ENCODE measurements at places on chromosomes 3 and 15.

DNA sequence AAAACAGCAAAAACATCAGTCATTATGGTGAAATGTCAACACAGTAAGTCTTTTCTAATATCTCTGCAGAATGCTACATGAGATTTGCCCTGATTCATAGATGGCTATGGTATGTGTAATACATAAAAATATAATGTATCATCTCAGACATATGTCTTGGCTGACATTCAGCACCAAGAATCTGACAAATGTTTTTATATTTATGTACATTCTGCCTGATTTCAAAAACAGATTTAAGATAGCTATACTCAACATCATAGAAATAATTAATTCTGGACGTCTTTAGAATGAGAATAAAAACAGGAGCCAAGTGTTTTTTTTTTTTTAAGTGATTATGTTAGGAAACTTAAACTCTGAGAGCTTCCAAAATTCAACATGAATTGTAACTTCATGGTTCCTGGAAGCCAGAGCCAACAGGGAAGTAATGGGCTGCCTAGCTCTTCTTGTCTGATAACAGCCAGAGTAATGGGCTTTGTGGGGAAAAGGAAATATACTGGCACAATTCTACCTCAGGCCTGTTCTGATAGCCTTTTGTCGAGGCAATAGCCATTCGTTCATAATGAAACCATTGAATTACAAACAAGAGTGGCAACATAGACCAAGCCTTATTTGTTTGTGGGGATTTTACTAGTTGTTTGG lies 184.4 kb downstream of the VGLL4 start:
- DNase-seq: no peak

DNA sequence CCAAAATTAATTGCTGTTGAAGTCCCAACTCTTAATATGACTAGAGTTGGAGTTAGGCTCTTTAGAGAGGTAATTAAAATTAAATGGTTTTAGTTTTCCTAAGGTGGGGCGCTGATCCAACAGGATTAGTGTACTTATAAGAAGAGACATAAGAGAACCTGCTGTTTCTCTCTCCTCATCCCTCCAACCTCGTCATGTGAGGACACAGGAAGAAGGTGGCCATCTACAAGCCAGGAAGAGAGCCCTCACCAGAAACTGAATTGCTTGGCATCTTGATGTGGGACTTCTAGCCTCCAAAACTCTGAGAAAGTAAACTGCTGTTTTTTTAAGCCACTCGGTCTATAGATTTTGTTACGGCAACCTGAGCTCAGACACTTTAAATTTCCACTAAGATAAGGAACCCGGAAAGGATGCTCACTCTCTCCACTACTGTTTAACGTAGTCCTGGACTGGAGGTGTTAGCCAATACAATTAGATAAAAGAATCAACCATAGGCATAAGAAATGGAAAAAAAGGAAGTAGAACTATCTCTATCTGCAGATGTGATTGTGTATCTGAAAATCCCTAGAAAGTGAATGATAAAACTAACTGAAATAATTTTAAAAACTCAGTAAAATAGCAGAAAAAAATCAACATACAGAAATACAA lies 26.8 kb downstream of the DCBLD2 start:
- no peak for DNase-seq

GRCh38 chr3:142445816-142446254 lies 2.0 kb downstream of the XRN1 start:
- DNase-seq: no peak

GRCh38 chr3:101146946-101147345 lies 153.7 kb upstream of the ABI3BP start:
- no peak for DNase-seq

GRCh38 chr3:72127844-72128243 lies 342.9 kb upstream of the PROK2 start:
- DNase-seq: peak; percentile 40

- DNase-seq: no peak
These were observed 448.8 kb downstream of the GRM7 start for GRCh38 chr3:7309641-7310102.

GRCh38 chr3:179898024-179898423 lies 138.7 kb downstream of the PEX5L start:
- no peak for DNase-seq

DNA sequence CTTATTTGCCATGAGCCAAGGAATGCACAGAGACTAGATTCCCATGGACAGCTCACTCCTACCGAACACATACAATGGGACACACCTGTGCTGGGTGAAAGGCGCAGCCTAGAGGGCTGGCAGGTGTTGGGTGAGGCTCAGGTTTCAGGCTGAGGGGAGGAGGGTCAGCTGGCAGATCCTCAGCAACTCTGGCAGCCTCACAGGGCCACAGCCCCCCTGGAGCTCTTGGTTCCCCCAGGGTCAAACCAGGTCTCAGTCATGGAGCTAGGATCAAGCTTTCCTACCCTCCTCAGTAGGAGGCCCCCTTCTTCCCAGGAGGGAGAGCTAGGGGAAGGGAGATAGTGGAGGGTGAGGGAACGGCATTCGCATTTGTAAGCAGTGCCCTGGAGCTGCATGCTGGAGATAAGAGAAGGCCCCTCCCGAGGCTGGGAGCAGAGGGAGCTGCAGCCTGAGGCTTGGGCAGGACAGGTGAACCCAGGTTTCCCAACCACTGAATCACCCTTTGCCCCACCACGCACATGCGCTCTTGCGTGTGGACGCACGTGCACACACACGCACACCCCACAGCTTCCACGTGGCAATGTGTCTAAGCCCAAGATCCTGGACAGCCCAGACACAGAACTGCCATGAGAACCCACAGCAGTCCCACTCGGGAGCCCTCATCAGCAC lies 26.3 kb upstream of the TFRC start:
- no peak for DNase-seq

DNA sequence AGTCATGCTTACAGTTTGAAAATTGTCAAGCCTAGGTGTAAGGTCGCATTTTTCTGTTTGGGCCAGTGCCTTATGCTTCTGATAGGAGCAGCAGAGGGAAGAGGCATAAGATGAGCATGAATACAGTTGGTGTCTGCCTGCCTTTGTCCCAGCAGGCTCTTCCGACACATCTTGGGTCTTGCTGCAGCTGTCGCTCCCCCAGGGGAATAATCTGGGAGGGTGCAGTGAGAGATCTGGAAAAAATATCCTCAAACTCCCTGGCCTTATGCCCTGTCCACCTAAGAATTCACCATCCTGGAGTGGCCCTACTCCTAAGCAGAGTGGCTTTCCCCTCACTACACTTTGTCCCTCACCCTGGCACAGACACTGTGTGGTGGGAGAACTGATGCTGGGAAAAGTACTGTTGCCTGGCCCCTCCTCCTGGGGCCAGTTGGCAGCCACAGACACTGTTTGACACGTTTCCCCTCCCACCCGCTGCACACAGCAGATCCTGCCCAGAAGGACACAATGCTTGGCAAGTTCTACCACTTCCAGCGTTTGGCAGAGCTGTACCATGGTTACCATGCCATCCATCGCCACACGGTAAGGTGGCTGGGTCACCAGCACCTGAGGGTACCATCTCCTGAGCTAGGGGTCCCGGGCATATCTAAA lies 21.1 kb upstream of the RHO start:
- DNase-seq: no peak

DNA sequence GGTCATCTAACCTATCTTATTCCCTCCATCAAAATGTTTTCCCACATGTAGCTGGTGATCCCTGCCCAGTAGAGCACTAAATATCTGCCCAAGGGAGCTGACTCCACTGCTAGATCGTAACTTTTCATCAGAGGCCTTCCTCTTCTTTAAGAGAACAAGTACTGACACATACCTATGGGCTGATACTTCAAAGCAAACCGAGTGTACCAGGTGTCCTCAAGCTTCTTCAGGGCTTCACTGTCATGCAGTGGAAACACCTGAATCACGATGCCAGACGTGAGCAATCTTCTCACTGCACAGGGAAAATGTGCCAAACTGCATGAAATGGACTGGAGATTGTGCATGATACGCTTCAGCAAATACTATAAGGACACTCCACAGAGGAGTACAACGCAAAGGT lies 41.6 kb downstream of the ANO10 start:
- DNase-seq: no peak

DNA sequence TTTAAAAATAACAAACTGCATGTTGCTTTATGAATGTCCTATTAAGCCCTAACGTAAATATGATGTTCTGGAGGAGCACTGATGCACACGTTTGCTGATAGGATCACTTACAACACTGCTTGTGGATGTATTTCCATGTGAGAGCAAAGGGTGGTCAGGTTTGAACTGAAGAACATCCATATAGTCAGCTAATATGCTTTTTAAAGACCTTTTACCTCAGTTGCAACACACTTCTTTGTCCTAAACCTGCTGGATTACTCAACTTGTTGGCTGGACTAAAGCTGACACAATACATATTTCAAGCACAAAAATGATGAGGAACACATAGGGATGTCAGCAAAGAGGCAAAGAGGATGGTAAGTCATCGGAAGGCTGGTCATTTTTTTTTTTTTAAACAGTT lies 186.6 kb downstream of the TIGIT start:
- no peak for DNase-seq

DNA sequence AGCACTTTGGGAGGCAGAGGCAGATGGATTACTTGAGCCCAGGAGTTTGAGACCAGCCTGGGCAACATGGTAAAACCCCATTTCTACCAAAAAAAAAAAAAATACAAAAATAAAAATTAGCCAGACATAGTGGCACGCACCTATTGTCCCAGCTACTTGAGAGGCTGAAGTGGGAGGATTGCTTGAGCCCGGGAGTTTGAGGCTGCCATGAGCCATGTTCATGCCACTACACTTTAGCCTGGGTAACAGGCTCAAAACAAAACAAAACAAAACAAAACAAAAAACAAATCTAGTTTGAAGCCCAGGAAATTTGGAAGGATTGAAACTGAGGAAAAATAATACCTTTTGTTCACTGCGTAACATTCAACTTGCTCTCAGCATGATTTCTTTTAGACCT lies 16.6 kb downstream of the TMOD3 start:
- DNase-seq: no peak

GRCh38 chr3:130411320-130411719 lies 65.8 kb downstream of the COL6A5 start:
- DNase-seq: no peak

GRCh38 chr3:134627831-134628230 lies 23.0 kb downstream of the KY start:
- no peak for DNase-seq

DNA sequence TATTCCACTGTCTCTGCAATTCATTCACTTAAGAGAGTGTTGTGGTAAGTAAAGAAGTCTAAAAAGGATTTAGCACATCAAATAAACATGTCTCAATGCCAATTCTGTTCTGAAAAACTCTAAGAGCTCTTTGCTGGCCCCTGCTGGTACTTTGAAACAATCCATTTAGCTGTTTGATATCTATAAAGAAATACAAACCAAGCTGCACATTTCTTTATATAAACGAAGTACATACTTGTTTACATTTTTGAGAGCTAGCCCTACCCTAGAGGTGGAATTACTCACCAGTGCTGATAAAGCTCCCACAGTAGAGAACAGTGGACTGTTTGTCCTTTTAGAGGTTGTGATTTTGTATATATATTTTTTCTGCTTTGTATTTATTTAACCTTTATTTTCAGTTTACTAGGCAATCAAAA lies 75.5 kb downstream of the NEDD4 start:
- no peak for DNase-seq

DNA sequence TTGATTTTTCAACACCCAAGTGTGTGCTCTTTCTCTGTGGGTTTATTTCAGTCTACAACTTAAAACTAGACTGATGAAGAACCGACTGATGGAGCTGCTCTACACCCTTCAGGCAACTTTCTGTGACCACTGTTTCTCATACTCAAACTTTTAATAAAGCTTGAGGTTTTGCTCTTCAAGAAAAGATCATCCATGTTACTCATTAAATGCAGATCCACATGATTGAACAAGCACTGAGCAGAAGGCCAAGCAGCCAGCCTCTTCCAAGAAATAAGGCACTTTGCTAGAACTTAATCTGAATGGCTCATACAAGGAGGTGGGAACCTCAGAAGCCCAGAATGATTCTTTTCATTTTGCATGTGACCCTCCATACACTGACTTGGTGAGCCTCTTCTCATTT lies 8.7 kb downstream of the SLC27A2 start:
- DNase-seq: no peak

- no peak for DNase-seq
These were observed 375.1 kb upstream of the ROBO2 start for GRCh38 chr3:76664816-76665215.

GRCh38 chr3:153768561-153769469 lies 352.4 kb upstream of the ARHGEF26 start:
- peak; percentile 33 for DNase-seq

- no peak for DNase-seq
These were observed 195.2 kb downstream of the EFHB start for GRCh38 chr3:19738846-19739245.

- DNase-seq: no peak
These were observed 1.5 kb downstream of the TMOD2 start for GRCh38 chr15:51752888-51753287.

GRCh38 chr15:70257573-70258248 lies 160.0 kb upstream of the TLE3 start:
- no peak for DNase-seq

DNA sequence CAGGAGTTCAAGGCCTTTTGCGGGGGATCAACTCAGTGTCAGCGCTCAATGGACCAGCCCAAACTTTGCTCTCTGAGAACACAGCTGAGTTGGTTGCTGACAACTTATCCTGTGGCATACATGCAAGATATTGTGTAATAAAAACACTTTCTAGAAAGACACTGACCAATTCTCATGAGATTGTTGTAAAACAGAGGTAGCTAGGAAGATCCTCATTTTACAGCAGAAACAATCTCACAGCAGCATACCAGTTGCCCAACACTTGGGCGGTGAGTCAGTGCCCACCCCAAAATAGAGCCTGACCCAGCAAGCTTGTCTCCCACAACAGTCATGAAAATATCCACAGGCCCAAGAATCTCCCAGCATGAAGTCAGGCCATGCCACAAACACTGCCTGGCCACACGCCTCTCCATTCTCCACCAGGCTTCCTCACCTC lies 18.2 kb downstream of the KLHL6 start:
- DNase-seq: no peak

DNA sequence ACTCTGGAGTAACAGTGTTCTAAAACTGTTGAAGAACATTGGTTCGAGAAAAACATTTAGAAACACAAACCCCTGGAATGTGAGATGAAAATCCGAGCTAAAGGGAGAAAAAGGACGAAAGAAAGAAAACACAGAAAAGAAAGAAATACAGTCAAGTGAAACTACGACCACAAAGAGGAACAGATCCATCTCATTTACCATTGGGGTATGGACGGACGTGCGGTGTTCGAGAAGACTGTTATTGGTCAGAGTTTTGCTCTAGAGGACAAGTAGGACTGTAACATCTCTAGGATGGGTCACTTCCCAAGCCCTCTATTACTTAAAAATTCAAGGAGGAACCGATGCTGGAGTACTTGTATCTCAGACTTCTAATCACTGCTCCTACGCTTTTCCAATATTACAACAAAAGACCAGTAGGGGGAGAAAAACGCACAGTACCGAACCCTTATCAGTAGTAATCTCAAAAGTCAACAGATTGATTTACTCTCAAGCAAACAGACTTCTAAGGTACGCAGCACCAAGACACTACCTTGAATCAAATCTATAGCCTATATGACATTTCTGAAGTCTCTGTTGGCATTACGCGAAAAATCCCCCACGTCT lies 1.1 kb upstream of the PIK3CA start:
- peak; percentile 4 for DNase-seq

- no peak for DNase-seq
These were observed 117.0 kb upstream of the MRPL3 start for GRCh38 chr3:131619821-131620220.

GRCh38 chr3:73716418-73716817 lies 91.7 kb upstream of the PDZRN3 start:
- DNase-seq: no peak
